ENCODE measurements at places on chromosomes 4 and X.
A peak's percentile ranks its signal among the peaks of the same experiment; 100 is the strongest.

GRCh38 chrX:8907688-8908087 is 106.5 kb upstream of the FAM9A start:
- H3K4me1 ChIP-seq = no peaks in the 10 kb centered on the region
- no peak for DNase-seq
- H3K27me3 ChIP-seq = no peaks in the 10 kb centered on the region
- H3K27ac ChIP-seq = no peak overlapping the region
- H3K36me3 ChIP-seq = no peaks in the 10 kb centered on the region
- H3K4me3 ChIP-seq = no peak overlapping the region

- H3K4me1 ChIP-seq = peaks cover 3% of the 10 kb centered on the region
- H3K36me3 ChIP-seq = no peaks in the 10 kb centered on the region
- no peaks in the 10 kb centered on the region for H3K27me3 ChIP-seq
- DNase-seq = no peak
- no peak overlapping the region for H3K4me3 ChIP-seq
These were observed 28.1 kb upstream of the JAKMIP1 start for GRCh38 chr4:6228158-6229067.

GRCh38 chr4:795726-796119 is 30.2 kb downstream of the CPLX1 start:
- no peaks in the 10 kb centered on the region for H3K36me3 ChIP-seq
- H3K27ac ChIP-seq = no peak overlapping the region
- no peak overlapping the region for H3K4me3 ChIP-seq
- peaks cover 54% of the 10 kb centered on the region for H3K27me3 ChIP-seq
- DNase-seq = no peak

DNA sequence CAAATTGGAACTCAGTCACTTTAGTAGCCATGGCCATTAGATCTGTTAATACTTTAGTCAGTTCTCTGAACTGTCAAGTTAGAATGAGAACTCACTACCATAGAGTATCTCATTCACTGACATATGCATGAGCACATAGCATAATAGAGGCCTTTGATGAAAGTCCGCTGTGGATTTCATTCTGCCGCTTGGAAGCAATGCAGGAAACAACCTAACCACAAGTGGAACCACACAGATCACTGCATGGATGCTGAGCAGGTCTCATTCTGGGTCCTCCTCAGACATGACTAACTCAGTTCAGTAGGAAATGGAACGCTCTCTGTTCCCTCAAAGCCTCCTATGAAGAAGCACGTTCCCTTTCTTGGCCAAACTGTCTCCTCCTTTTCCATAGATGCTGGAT is 1624.8 kb upstream of the TENM3 start:
- no peaks in the 10 kb centered on the region for H3K27me3 ChIP-seq
- no peak for DNase-seq
- no peak overlapping the region for H3K27ac ChIP-seq
- no peak overlapping the region for H3K4me3 ChIP-seq
- H3K36me3 ChIP-seq = no peaks in the 10 kb centered on the region
- no peaks in the 10 kb centered on the region for H3K4me1 ChIP-seq

DNA sequence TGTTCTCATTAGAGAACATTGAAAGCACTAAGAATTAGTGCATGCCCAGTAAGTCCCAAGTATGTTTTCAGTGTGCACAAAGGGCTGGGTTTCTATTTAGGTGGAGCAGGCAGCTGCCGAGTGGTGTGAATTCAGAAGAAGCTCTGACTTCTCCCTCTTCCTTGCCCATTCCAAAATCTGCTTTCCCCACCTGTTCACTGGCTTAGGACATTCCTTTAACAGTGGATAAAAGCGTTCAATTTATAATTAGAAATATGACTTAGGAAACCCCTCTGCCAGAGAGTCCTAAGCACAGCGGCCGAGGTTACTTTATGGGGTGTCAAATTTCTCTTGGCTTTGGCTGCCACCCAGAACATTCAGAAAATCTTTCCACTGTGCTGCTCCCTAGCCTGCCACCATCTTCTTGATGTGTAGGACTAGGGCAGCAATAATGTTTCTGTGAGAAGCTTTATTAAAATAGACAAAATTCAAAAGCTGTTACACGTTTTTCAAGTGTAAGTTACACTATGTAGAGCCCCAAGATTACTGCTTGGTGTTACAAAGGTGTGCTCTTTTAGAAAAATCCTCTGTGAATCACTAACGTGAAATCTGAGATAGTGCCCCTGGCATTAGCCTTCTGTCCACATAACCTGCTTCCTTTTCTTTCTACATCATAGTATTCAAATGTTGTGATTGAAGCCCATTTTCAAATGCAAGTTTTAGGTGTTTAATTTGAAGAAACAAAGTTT is 191.6 kb upstream of the ANKRD50 start:
- no peak for DNase-seq
- H3K27me3 ChIP-seq = no peaks in the 10 kb centered on the region
- no peaks in the 10 kb centered on the region for H3K4me1 ChIP-seq
- H3K27ac ChIP-seq = no peak overlapping the region
- no peaks in the 10 kb centered on the region for H3K36me3 ChIP-seq

GRCh38 chr4:23038626-23039491 is 346.1 kb downstream of the GBA3 start:
- H3K36me3 ChIP-seq = no peaks in the 10 kb centered on the region
- no peak for DNase-seq
- no peaks in the 10 kb centered on the region for H3K27me3 ChIP-seq

GRCh38 chr4:153541456-153542096 is 75.4 kb downstream of the TMEM131L start:
- no peak overlapping the region for H3K4me3 ChIP-seq
- H3K4me1 ChIP-seq = peaks cover 65% of the 10 kb centered on the region
- H3K27me3 ChIP-seq = no peaks in the 10 kb centered on the region
- H3K27ac ChIP-seq = peak overlapping the region; percentile 20

DNA sequence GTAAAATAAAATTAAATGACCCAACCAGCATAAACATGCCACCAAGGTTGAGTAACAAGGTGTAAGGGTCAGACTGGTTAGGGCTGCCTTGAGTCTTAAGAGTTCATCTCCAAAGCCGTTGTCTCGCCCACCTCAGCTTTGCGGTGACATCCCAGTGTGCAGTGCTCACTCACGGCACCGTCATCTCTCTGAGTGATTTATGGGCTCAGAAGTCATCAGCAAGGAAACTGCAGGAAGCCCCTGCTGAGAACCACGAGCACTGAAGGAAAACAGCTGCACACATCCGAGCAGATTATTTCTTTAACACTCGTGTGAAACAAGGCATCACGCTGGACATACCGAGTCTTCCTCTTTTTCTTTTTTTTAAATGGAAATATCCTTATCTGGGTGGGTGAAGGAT is 411.1 kb downstream of the TRIML1 start:
- no peak overlapping the region for H3K4me3 ChIP-seq
- H3K36me3 ChIP-seq = no peaks in the 10 kb centered on the region
- no peak for DNase-seq

DNA sequence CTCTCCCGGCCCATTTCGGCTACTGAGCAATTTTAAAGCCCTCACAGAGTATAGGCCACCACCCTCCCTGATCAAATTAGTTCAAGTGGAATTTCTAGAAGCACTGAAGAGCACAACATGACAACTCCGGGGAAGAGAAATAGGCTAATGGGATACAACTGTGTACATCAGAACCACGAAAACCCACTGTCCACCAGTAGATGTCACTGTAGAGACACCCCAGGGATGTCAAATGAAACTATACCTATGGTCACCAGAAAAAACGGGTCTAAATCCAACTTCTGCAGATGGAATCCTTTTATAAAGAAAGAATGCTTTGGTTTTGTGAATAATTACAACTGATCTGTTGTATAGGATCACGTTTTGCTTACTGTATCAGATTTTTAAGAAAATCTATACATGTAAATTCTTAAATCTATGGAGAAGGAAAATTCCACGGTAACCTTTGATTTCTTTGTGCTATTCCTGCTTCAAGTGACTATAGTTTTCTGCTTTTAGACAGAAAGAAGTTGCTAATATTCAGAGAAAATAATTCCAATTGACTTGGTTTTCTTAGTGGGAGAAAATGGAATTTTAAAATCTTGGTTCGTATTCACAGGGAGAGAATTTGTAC is 29.5 kb upstream of the MAP3K15 start:
- no peaks in the 10 kb centered on the region for H3K27me3 ChIP-seq
- peak; percentile 2 for DNase-seq
- H3K4me1 ChIP-seq = no peaks in the 10 kb centered on the region
- no peak overlapping the region for H3K27ac ChIP-seq
- no peak overlapping the region for H3K4me3 ChIP-seq
- no peaks in the 10 kb centered on the region for H3K36me3 ChIP-seq

DNA sequence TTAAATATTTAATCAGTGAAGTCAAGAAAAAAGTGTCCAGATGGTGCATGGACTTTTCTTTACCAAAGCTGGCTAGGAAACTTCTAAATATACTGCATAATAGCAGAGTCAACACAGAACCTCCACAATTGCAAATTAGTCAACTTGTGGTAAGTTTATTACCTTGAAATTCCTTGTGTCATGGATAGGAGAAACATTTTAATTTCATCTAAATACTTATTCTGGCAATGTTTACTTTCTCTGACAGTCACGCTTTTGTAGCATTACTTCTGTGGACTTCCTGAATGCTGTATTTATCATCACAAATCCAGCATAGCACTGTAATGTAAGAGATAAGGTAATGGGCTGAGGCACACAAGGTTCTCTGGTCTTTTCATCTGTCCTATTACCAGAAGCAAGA is 2266.1 kb downstream of the PCDH7 start:
- H3K36me3 ChIP-seq = no peaks in the 10 kb centered on the region
- H3K27me3 ChIP-seq = no peaks in the 10 kb centered on the region
- DNase-seq = no peak
- H3K4me3 ChIP-seq = no peak overlapping the region
- no peaks in the 10 kb centered on the region for H3K4me1 ChIP-seq

GRCh38 chr4:120816296-120816965 is 106.1 kb downstream of the PRDM5 start:
- H3K36me3 ChIP-seq = no peaks in the 10 kb centered on the region
- no peak overlapping the region for H3K4me3 ChIP-seq
- H3K27me3 ChIP-seq = no peaks in the 10 kb centered on the region
- no peak overlapping the region for H3K27ac ChIP-seq
- no peak for DNase-seq
- no peaks in the 10 kb centered on the region for H3K4me1 ChIP-seq

- no peak for DNase-seq
- no peak overlapping the region for H3K4me3 ChIP-seq
- H3K27me3 ChIP-seq = no peaks in the 10 kb centered on the region
- no peak overlapping the region for H3K27ac ChIP-seq
- no peaks in the 10 kb centered on the region for H3K36me3 ChIP-seq
These were observed 101.9 kb downstream of the MAOA start for GRCh38 chrX:43758044-43758443.

- no peak overlapping the region for H3K27ac ChIP-seq
- no peak overlapping the region for H3K4me3 ChIP-seq
- no peaks in the 10 kb centered on the region for H3K27me3 ChIP-seq
- no peak for DNase-seq
- H3K4me1 ChIP-seq = no peaks in the 10 kb centered on the region
These were observed 134.7 kb downstream of the SHROOM3 start for GRCh38 chr4:76569706-76570105.

- no peaks in the 10 kb centered on the region for H3K4me1 ChIP-seq
- no peak overlapping the region for H3K4me3 ChIP-seq
- H3K36me3 ChIP-seq = no peaks in the 10 kb centered on the region
- no peaks in the 10 kb centered on the region for H3K27me3 ChIP-seq
- DNase-seq = no peak
- H3K27ac ChIP-seq = no peak overlapping the region
These were observed 9.8 kb upstream of the PCDH18 start for GRCh38 chr4:137541876-137542646.

GRCh38 chrX:78330068-78330467 is 2.7 kb upstream of the CYSLTR1 start:
- no peaks in the 10 kb centered on the region for H3K27me3 ChIP-seq
- no peak overlapping the region for H3K4me3 ChIP-seq
- peak overlapping the region; percentile 40 for H3K27ac ChIP-seq

- no peak for DNase-seq
- no peak overlapping the region for H3K27ac ChIP-seq
- H3K36me3 ChIP-seq = no peaks in the 10 kb centered on the region
- H3K4me1 ChIP-seq = no peaks in the 10 kb centered on the region
- no peaks in the 10 kb centered on the region for H3K27me3 ChIP-seq
- no peak overlapping the region for H3K4me3 ChIP-seq
These were observed 41.6 kb upstream of the ACSL4 start for GRCh38 chrX:109774706-109775105.

GRCh38 chr4:114286262-114286810 is 306.9 kb upstream of the ARSJ start:
- H3K27me3 ChIP-seq = peaks cover 5% of the 10 kb centered on the region
- DNase-seq = no peak
- no peaks in the 10 kb centered on the region for H3K4me1 ChIP-seq
- H3K36me3 ChIP-seq = no peaks in the 10 kb centered on the region

GRCh38 chrX:45372151-45372550 is 171.5 kb upstream of the DIPK2B start:
- no peak for DNase-seq
- H3K36me3 ChIP-seq = no peaks in the 10 kb centered on the region
- H3K4me1 ChIP-seq = no peaks in the 10 kb centered on the region
- no peak overlapping the region for H3K4me3 ChIP-seq
- H3K27ac ChIP-seq = no peak overlapping the region

All from T-cell (primary cell).